ENCODE measurements at places on chromosomes 5 and 9.

DNA sequence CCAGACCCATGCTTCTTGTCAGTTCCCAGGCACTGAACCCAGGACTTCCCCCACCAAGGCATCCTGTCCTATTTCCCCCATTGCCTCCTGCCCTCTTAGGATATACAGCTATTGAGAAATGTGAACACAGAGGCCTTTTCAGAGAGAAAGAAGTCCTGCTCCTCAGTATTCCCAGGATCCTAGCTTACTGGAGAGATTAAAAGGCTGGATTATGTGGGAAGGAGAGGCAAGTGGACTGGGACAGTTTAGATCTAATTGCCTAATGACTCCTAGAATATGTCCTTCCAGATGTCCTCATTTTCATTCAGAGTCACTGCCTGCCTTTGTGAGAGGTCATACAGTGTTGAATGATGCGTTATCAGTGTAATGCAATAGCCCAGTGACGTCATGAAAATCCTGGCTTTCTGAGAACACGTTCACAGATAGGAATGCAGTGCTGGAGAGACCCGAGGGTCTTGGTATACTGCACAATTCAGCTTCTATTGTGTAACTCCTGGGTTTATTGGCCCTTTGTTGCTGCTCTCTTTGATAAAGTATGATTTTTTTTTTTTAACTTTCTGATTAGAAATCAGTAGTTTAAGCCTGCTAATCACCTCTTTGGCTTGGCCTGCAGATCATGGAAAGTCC lies 26.2 kb downstream of the WWC1 start:
- DNase-seq: no peak

DNA sequence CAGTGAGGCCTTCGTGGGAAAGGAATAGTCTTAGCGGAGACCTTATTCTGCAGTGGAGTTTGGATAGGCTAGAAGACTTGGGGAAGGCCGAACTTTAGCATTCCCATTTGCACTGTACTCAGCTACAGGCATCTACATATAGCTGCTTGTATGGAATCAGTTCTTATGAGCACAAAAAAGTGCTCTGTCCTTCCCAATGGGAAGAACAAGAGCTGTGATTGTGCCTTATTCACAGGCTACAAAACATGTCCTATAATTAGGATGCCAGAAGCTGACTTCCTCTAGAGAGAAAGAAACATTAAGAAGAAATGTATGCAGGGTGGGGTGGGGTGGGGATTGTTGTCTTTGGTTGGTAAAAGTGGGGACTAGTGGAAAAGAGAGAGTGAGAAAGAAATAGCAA lies 154.7 kb downstream of the ATP10B start:
- no peak for DNase-seq

DNA sequence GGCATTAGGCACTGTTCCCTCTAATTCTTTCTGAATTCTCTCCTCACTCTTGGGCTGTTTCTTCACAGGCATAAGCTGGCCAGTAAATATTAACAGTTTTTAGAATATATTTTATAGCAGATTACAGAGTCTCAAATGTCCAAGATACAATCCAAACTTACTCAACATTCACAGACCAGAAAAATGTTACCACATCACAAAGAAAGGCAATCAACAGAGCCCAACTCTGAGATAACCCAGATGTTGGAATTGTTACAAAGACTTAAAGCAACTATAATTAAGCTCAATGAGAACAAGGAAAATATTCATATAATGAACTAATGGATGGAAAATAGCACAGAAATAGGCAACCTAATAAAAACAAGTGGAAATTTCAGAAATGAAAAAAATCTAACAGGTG lies 401.1 kb upstream of the RGMB start:
- DNase-seq: no peak

DNA sequence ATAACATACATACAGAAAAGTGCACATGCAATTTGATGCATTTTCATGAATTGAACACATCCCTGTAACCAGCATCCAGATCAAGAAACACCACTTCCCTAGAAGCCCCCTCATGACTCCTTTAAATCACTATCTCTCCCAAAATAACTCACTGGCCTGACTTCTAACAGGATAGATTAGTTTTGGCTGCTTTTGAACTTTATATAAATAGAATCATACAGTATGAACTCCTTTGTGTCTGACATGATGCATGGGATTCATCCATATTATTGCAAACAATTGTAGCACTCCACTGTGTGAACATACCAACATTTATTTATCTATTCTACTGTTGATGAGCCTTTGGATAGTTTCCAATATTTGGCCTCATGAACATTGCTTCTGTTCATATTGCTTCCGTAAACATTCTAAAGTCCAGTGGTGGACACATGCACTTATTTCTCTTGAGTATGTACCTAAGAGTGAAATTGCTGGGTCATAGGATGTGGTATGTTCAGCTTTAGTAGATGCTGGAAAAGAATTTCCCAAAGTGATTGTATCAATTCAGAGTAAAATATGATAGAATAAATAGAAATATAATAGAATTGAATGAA lies 148.7 kb upstream of the GDNF start:
- DNase-seq: no peak

GRCh38 chr5:151080613-151081430 lies at the start of gene TNIP1:
Gene TNIP1, minus strand, starts transcription at chr5:151081034. Its CDS starts 15,939 bp downstream, at chr5:151065095.
- peak; percentile 92 for DNase-seq

DNA sequence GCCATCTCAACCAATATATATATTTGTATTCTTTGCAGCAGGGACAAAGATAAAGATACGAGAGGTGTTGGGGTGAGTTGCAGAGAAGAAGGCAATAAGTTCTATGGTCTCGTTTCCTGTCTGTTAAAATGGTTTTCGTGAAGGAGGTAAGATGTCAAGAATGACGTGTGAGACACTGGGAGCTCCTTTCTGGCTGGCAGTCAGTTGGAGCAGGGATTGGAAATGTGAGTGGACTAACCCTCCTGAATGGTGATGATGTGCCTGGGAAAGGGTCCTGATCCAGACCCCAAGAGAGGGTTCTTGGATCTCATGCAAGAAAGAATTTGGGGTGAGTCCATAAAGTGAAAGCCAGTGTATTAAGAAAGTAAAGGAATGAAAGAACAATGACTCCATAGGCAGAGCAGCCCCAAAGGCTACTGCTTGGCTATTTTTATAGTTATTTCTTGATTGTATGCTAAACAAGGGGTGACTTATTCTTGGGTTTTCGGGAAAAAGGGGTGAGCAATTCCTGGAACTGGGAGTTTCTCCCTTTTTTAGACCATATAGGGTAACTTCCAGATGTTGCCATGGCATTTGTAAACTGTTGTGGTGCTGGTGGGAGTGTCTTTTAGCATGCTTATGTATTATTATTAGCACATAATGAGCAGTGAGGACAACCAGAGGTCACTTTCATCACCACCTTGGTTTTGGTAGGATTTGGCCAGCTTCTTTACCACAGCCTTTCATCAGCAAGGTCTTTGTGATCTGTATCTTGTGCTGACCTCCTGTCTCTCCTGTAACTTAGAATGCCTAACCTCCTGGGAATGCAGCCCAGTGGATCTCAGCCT lies 53.7 kb downstream of the SPATA31C2 start:
- no peak for DNase-seq

DNA sequence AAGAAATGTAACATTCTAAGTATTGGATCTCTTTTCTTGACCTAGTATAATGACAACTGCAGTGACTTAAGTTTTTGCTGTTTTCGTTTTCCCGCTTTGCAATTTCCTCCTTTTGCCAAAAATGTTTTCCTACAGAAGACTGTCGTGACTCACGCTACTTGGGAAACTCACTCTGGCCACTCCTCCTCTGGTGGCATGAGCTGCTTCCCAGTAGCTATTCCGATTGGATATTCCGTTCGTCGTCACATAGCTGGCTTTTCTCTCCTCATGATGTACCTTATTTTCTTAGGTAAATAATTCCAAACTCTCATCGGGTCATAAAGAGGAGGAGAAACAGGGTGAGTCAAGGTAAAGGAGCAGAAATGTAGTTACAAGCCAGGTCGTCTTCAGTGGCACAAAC lies 64.9 kb downstream of the GOLPH3 start:
- no peak for DNase-seq
